ENCODE measurements at places on chromosomes 11 and 22.

DNA sequence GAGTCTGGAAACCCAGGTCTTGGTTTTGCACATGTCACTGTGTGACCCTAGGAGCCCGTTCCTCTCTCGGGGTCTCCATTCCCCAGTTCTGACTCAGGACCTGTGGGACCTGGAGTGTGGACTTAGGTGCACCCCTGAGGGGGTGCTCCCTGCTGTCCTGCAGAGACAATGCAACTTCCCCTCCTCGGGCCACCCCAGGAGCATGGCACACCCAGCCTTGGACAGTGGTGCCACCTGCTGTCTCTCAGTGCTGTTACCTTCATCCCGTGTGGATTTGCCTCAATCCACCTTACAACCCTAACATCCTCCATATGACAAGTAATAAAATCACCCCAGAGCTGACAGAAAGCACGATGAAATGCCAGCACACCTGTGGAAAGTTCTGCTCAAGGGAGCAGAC lies 27.5 kb upstream of the CRYBB3 start:
- peak; percentile 35 for DNase-seq

GRCh38 chr11:106733635-106734034 lies 284.6 kb downstream of the GUCY1A2 start:
- no peak for DNase-seq

DNA sequence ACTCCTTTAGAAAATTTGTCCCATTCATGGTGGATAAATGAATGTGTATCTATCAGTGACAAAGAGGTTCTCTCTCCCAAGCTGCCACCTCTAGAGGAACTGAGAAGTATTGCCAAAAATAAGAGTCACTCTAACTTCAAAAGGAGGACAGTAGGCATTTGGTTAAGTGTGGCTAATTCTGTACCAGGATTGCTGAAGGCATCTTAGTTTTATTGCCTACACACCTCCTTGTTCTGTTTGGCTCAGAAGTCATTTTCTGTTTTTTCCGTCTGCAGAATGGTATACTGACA lies 189.0 kb upstream of the MPPED2 start:
- DNase-seq, result no peak

DNA sequence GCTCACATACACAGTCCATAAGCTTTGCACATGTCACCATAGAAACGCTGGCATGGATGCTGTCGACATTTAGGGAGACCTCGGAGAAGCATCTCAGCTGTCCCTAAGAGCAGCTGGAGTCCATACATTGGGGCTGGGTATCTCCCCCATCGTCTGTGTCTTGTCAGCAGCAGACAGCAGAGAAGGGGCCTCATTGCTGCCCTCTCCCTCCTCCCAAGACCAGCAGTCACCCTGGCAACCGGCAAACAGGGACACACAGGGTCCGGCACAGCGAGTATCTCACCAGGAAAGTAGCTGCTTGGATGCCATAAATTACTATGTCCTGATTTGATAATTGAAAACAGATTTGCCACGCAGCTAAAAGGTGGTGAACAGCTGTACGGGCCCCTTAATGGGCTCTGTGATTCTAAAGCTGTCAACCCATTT lies 84.4 kb downstream of the CD44 start:
- no peak for DNase-seq

DNA sequence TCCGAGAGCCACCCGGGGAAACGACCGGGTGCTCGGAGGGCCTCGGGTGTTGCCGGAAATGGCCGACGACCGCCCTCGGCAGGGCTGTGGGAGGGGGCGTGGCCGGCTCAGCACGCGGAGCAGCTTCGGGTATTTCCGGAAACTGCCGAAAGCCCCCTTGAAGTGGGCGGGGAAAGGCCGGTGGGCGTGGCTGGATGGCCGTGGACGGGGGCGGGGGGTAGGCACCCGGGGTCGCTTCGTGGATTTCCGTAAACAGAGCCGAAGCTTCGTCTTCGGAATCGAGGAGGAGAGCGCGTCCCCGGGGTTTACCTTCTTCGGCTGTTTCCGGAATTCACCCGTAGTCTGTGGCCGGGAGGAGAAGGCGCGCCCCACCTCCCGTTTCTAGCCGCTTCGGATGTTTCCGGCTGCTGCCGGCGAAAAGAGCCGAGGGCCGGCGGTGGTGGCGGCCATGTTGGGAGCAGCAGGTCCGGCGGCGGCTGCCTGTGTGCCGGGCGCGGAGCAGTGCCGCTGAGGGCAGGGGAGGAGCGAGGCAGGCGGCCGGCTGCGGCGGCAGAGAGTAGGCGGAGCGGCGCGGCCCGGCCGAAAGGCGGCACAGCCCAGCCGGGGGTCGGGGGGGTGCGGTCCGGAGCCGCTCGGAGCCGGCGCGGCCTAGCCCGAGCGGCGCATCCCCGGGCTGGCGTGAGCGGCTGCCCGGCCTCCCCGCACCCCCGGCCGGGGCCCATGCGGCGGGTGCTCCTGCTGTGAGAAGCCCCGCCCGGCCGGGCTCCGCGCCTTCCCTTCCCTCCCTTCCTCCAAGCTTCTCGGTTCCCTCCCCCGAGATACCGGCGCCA lies at the start of gene MARK2:
TSS of gene MARK2 (plus strand) at position 433 of the 830 bp plus-strand sequence. CDS start at position 830, 397 bp downstream.
- peak; percentile 100 for DNase-seq

DNA sequence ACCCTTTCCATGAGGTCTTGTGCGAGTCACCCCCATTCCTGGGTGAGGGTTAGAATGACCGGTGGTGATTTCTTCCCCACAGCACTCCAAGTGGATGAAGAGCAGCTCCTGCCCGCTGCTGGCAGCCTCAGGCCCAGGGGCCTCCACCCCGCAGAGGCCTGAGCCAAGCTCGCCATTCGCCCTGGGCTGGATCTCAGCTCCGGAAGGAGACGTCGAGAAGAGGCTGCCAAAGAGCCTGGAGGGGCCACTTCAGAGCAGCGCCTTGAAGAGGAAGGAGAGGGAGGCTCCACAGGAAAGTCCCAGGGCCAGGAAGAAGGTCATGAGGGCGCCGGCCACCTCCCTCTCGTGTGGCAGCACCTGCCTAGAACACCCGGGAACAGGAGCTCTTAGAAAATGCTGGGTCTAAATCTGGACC lies 8.4 kb downstream of the SLC29A2 start:
- no peak for DNase-seq

GRCh38 chr11:76918941-76919386 lies 58.2 kb downstream of the ACER3 start:
- no peak for DNase-seq

DNA sequence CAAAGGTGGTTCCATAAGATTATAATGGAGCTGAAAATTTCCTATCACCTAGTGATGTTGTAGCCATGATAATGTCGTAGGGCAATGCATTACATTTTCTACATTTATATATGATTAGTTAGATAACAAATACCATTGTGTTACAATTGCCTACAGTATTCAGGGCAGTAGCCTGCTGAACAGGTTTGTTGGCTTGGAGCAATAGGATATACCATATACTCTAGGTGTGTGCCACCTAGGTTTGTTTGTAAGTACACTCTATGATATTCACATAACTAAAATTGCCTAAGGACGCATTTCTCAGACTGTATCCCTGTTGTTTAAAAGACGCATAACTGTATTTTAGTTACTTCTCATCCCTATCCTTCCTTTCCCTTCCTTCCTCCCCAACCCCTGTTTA lies 13.6 kb downstream of the PLEKHB1 start:
- DNase-seq, result no peak

- no peak for DNase-seq
Observed at GRCh38 chr22:31235081-31235480, 23.0 kb downstream of the LIMK2 start.

GRCh38 chr11:120024586-120024985 lies 113.3 kb downstream of the TRIM29 start:
- no peak for DNase-seq

- no peak for DNase-seq
Observed at GRCh38 chr11:119847853-119848252, 118.9 kb upstream of the NECTIN1 start.

GRCh38 chr22:20238536-20238900 lies 29.6 kb downstream of the RTN4R start:
- DNase-seq, result peak; percentile 49

- no peak for DNase-seq
Observed at GRCh38 chr22:21634081-21634480, 1.5 kb downstream of the CCDC116 start.

- DNase-seq, result peak; percentile 60
Observed at GRCh38 chr11:121482231-121483129, 29.7 kb upstream of the SORL1-AS1 start.

GRCh38 chr11:110858547-110858921 lies 146.3 kb upstream of the ARHGAP20 start:
- no peak for DNase-seq

DNA sequence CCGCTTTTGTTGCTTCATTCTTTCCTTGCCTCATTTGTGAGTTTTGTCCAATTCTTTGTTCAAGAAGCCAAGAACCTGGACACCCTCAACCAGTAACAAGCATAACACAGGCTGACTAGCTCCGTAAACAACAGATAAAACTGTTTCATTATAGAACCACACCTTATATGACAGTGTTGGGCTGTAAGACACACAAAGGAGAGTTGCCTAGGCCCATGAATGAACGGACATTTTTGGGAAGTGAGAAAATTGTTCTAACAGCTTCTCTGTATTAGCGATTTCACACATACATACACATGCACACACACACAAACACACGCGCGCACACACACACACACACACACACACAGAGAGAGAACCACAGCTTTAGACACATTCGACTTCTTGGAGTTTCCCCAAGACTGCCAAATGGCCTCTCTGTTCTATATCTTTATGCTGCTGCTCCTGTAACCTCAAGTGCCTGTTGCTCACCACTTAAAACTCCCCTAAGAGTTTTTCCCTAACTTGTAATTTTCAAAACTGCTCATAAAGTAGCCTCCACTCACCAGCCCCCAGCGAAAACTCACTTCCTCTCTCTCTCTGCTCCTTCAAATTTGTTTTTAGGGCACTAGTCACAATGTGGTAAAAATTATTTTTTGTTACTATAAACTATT lies 35.9 kb downstream of the CTSC start:
- DNase-seq, result no peak

DNA sequence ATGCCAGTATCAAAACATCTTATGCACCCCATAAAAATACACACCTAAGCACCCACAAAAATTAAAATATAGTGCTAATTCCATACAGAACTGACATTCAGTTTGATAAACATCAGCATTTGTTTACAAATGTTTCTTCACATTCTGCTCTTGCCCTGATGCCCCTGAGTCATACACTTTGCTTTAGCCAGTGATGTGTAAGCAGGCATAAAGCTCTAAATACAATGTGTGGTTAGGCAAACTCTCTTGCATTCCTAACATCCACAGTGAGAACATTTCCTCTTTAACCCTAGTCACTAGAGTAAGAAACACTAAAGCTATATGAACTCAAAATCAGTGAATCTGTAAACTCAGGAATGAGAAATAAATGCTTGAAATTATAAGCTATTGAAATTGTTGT lies 1060.7 kb downstream of the FAM181B start:
- no peak for DNase-seq

GRCh38 chr11:68959465-68960293 lies 21.1 kb downstream of the MRGPRD start:
- DNase-seq, result no peak

GRCh38 chr11:128929468-128929867 lies 13.2 kb downstream of the TP53AIP1 start:
- DNase-seq, result no peak

DNA sequence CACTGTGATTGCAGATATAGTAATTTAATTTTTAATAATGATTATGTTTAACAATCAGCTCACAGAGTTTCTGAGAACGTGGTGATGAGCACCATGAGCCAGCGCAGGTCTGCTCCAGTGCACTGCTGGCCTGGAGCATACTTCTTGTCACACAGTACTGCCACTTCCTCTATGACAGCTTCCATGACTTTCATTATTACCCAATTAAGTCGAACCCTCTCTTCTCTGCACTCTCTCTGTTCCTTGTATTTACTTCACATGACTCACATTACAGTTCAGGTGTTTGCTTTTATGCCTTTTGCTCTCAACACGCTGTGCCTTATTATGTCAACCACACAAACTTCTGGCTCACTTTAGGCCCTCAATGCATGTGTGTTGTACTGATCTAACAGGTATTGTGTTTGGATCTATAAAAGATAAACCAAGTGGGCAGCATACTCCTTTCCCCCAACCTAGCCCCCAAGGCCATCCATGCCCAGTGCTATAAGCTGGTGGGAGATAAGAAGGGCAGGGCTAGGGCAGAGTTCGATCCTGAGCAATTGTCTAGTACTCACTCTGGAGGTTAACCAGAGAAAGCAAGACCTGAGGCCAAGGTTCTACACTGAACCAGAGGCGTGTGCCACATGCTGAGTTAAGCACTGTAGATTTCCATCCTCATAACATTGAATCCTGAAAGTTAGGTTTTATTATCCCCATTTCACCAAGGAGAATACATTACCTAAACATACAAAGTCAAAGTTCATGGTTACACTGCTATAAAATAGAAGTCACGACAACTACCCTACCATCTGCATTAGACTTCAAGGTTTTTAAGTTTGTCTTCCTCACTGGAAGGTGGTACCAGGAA lies 356.5 kb downstream of the INSC start:
- DNase-seq, result no peak

GRCh38 chr11:7924536-7924935 lies 6.5 kb downstream of the OR10A6 start:
- DNase-seq, result no peak

DNA sequence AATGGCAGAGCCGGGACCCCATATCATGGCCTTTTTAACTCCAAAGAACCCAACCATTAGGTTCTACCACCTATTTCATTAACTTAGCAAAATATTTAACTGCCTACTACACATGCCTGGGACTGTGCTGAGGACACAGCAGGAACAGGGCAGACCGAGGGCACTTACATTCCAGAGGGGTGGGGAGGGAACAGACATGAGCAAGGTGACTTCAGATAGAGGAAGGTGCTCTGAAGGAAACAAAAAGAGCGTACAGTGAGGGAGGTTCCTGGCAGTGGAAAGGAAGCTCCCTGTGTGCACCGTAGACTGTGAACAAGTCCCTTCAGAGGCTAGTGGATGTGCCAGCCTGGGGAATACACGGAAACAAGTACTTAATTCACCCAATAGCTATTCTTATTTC lies 82.8 kb downstream of the NAT10 start:
- no peak for DNase-seq

DNA sequence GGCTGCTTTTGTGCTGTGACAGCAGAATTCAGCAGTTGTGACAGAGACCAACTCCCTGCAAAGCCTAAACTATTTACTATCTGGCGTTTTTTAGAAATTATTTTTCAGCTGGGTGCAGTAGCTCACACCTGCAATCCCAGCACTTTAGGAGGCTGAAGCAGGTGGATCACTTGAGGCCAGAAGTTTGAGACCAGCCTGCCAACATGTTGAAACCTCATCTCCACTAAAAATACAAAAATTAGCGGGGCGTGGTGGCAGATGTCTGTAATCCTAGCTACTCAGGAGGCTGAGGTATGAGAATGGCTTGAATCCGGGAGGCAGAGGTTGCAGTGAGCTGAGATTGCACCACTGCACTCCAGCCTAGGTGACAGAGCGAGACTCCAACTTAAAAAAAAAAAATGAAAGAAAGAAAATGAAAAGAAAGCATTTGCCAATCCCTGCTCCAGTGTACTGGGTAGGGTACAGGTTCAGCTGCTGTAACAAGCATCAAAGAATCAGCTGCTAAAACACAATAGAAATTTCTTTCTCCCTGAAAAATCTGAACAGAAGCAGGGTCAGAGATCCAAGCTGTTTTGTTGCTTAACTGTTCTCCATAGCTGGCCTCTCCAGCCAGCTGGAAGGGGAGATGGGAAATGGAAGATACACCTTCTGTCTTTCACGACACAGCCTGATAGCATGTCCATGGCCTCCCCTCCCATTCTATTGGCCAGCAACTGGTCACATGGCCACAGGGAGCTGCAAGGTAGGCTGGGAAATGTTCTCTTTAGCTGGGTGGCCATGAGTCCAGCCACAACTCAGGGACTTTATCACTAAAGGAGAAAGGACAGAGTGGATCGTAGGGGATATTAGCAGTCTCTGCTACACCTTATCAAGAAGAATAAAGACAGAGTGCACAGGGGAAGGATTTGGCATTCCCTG lies 8.5 kb upstream of the NCF4 start:
- DNase-seq, result no peak
